Muscle of arm (tissue), 14 donors: ENCODE measurements at places on chromosomes 7 and 10. TPM values are rescaled to one million over a fixed set of nuclear protein-coding genes. Genes with fewer than 3 reads are reported as not detected.

DNA sequence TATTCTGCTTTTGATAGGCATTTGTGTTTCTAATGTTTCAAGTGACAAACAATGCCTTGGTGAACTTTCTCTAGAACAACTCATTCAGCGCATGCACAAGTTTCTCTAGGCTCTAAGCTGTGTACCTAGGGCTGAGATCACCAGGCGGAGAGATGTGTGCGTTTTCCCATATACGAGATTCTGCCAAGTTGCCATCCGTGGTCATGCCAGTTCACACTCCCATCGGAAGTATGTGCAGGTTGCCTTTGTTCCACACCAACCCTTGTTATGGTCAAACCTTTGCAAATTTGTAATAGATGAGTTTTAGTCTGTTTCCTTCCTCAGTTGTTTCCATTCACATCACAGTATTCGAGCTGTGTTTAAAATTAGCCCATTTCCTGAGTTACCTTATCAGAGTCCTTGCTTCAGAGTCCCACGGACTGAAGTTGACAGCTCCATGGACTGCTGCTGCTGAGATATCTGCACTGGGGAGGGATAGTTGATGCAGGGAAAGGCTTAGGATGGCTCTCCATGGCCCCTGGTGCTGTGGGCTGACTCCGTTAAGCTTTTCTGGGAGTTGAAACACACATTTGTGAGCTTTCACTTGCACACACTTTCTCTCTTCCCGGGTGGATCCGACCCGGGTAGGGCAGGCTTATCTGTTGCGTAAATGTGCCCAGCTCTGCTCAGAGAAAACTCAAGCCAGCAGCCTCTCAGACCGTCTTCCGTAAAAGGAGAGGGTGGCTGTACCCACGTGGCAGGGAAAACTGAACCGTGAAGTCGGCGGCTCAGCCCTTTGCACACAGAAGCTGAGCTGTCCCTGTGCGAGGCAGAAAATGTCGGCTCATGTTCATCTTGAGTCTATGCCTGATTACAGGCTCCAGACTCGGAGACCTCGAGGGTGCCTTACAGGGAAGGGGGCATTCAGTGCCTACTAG, 49.4 kb downstream of the HK1 start:
- no peak for DNase-seq

GRCh38 chr10:7231509-7232414, 179.1 kb downstream of the SFMBT2 start:
- DNase-seq = no peak

DNA sequence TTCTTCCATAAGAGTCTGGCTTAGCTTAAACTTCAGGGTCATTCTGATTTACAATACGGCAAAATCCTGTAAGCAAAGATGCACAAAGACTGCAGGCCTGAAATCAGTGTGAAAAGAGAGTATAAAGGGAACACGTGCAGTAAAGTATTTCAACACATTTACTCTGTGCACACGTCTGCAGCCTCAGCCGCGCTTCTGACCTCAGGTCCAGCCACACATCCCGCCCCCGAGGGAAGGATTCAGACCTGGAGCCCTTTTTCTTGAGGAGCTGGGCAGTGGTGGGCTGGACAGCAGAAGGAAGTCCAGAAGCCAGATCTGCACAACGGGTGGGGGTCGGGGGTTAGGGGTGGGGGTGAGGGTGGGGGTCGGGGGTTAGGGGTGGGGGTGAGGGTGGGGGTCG, 58.9 kb upstream of the FAM20C start:
- DNase-seq = no peak

DNA sequence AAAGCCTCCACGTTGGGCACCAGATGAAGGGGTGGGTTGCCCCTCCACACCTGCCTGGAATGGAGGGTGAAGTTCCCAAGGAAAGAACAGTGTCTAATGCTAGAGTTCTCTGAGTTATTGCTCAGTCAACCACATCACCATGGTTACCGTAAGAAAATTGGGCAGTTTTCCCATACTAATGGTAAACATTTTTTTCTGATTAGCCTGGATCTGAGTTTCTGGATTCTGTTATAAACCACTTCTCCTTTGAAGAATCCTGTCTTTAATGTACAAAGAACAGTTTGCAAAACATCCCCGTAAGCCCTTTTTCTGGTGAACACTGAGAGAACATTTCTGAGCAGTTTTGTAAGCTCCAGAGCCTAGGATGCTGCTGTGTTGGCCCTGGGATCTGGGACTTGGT, 45.5 kb downstream of the ABCC2 start:
- no peak for DNase-seq

GRCh38 chr7:36180121-36180520, 27.1 kb downstream of the EEPD1 start:
- DNase-seq = no peak

DNA sequence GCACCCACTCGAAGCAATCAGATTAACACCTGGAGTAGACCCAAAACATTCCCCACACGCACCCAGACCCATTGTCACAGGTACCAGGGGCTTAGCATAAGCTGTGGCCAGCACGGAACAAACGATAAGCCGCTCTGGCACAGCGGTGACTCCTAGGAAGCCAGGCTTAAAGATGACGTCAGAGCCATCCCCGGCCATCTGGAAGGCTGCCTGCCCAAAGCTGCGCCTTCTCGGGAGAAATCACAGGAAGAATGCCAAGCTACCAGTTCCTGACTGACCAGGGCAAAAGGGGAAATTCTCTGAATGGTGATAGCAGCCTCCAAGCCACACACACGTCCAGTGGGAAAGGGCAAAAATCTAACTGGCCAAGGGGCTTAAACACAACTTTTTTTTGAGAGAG, 13.0 kb upstream of the WIPI2 start:
- DNase-seq = peak; percentile 7

GRCh38 chr10:117790179-117790578, 247.6 kb downstream of the EMX2 start:
- no peak for DNase-seq

- no peak for DNase-seq
Observed at GRCh38 chr7:137970253-137970975, 31.5 kb downstream of the CREB3L2 start.

GRCh38 chr7:135653340-135654080, 8.8 kb upstream of the STMP1 start:
- DNase-seq = no peak

GRCh38 chr7:41436139-41436538, 266.8 kb downstream of the INHBA start:
- no peak for DNase-seq

DNA sequence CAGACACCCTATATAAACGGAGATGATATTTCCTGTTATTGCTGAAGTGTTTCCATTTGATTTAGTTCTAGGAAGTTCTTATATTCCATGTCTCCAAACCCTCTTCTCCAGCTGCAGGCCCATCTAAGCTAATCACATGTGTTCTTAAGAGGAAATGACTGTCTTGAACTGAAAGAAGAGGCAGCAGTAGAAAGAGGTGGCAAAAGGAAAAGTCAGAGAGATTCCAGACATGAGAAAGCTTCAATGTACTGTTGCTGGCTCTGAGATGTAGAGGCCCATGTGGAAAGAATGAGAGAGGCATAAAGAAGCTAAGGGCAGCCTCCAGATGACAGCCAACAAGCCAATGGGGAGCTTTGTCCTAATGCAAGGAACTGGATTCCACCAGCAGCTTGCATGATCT, 287.2 kb downstream of the GFRA1 start:
- DNase-seq = no peak

GRCh38 chr7:134828361-134828760, 48.9 kb downstream of the CALD1 start:
- DNase-seq = no peak

GRCh38 chr10:85315657-85316056, 987.3 kb downstream of the CCSER2 start:
- DNase-seq = no peak

- no peak for DNase-seq
Observed at GRCh38 chr7:37409461-37409860, 39.2 kb downstream of the ELMO1 start.

DNA sequence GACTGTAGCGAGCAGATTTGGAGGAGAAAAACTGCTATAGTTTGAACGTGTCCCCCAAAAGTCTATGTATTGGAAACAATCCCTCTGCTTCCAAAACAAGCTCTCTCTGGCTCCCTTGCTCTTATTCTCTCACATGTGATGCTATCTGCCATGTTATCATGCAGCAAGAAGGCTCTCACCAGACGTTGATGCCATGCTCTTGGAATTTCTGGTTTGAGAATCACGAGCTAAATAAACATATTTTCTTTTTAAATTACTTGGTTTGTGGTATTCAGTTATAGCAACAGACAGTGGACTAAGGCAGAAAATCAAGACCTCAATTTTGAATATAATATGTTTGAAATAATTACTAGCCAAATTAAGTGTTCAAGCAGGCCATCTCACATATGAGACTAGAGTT, 17.5 kb upstream of the GNAT3 start:
- no peak for DNase-seq

DNA sequence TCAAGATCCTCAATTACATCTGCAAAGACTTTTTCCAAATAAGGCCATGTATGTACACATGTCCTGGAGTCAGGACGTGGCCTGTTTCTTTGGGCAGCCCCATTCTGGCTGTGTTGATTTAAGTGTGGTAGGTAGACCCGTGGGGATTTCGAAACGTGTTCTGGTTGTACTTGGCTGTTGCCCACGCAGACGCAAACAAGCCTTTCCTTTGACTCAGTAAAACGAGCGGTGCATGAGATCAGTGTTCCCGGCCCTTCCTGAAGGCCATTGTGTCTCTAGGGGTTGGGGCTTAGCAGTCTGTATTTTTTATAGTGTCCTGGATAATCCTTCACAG, 64.8 kb upstream of the DNAJB6 start:
- peak; percentile 35 for DNase-seq

DNA sequence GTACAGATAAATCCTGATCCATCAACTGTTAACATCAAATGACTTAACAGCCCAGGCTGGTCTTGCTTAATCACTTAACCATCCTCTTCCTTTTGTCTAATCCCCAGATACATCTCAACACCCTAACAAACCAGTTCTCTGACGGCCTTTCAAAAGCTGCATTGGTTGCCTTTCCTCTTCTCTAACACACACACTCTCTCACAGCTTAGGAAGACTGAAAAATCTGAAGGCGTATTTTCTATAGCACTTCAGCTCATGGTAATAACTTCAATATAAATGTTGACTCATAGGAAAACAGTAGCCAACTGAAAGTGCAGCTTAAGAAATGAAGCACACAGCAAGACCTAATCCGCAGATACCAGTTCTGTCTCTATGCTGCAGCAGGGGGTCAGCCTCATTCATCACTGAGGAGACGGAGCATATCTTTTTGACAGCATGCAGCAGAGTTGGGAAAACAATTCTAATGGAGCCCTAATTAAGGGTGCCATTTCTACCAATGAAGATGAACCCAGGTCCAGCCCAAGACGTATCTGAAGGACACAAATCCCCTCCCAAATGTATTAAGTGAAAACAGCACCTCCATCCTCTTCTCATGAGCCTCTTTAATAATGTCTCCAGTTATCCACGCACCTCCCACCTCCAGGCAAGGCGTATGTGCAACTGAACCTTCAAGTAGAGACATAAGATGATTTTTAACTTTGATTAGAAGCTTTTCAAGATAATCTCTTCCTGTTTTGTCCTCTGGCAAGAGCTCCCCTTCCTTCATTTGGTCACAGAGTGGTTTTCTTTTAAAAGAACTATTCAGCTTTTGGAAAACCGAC, 211.7 kb upstream of the NFE2L3 start:
- no peak for DNase-seq

DNA sequence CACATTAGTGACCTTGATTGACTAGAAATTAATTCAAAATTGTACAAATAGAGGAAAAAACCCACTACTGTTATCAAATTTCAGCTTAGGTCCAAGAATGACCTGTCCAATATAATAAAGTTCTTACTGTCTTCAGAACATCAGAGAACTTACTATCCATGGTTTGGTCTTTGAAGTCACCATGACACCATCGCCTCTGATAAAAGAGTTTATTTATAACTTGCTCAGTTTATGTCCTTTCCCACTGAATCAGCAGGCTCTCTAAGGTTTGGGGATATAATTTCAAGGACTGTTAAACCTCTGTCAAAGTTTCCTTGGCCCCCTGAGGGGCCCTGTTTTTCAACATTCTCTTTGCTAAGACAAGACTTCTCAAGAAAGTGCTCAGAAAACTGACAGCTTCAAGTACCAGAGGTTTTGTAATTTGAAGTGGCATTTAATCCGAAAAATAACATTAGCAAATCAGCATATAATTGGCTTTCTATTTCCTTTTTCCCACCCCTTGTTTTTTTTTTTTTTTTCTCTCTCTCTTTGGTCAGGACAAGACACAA, 191.7 kb upstream of the FERD3L start:
- no peak for DNase-seq

DNA sequence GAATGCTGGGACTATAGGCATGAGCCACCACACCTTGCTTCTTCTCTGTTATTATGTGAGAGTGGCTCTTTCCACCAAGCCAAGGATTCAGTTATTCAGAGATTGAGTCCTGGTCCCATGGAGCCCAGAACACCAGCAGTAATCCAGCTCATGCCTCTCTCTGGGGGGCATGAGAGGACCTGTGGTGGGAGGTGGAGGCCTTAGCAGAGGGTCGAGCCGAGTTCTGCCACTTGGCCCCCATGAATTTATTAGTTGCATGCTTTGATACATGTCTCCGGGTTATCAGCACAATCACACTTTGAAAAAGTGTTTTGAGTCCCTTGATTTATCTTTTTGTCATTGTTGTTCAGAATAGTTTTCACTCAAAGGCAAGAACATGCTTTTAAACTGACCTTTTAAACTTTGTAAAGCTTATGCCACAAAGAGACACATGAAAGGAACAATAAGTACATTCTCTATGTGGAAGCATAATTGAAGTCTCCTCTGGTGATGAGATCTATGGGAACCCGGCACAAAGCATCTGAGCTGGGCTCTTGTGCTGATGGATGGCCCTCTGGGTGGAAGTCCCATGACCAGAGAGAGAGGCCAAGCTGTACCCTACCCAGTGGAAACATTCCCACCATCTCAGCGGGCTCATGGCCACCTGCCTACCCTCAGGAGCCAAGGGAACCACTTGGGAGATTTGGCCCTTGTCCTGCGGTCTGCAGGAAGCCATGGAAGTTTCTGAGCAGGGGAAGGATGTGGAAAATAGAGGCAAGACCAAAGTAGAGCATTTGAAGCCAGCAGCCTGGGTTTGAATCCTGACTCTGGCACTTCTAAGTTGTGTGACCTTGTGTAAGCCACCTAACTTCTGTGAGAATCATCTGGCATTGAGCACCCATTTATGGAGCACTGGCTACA, 53.9 kb downstream of the MINDY4 start:
- no peak for DNase-seq

- no peak for DNase-seq
Observed at GRCh38 chr7:128909625-128910568, 612 bp downstream of the KCP start.

Gene WEE2
- not detected for polyA plus RNA-seq

Gene IL6
- polyA plus RNA-seq = 0.24 TPM

Gene RSPH10B2
- not detected for polyA plus RNA-seq

Gene DIP2C
- 30.8 TPM for polyA plus RNA-seq

Gene HEPACAM2
- polyA plus RNA-seq = not detected

Gene ZNF736
- polyA plus RNA-seq = 10.4 TPM

Gene TDRD1
- polyA plus RNA-seq = 0.30 TPM

Gene RHOBTB1
- 22.7 TPM for polyA plus RNA-seq

Gene ZP3
- 7.2 TPM for polyA plus RNA-seq
